Cardiac muscle cell (in vitro differentiated cells and primary cell): ENCODE measurements at places on chromosomes 1 and 21. TPM values are rescaled to one million over a fixed set of nuclear protein-coding genes. Genes with fewer than 3 reads are reported as not detected.

- no peaks in the 10 kb centered on the region for H3K27me3 ChIP-seq
- no peak overlapping the region for H3K27ac ChIP-seq
- H3K36me3 ChIP-seq: no peaks in the 10 kb centered on the region
- peaks cover 13% of the 10 kb centered on the region for H3K4me1 ChIP-seq
- H3K4me3 ChIP-seq: no peak overlapping the region
Observed at GRCh38 chr1:33899746-33900145, 35.9 kb downstream of the HMGB4 start.

- H3K36me3 ChIP-seq: peaks cover 4% of the 10 kb centered on the region
- peaks cover 80% of the 10 kb centered on the region for H3K4me1 ChIP-seq
- H3K4me3 ChIP-seq: peak overlapping the region; percentile 7
- H3K27me3 ChIP-seq: no peaks in the 10 kb centered on the region
- H3K27ac ChIP-seq: peak overlapping the region; percentile 93
- DNase-seq: no peak
Observed at GRCh38 chr1:236706183-236706582, 19.9 kb downstream of the ACTN2 start.

- no peak for DNase-seq
- no peaks in the 10 kb centered on the region for H3K27me3 ChIP-seq
- peaks cover 6% of the 10 kb centered on the region for H3K4me1 ChIP-seq
Observed at GRCh38 chr1:182811975-182812722, 22.6 kb downstream of the NPL start.

- H3K27ac ChIP-seq: no peak overlapping the region
- DNase-seq: no peak
- H3K4me1 ChIP-seq: no peaks in the 10 kb centered on the region
- no peaks in the 10 kb centered on the region for H3K36me3 ChIP-seq
- no peak overlapping the region for H3K4me3 ChIP-seq
Observed at GRCh38 chr1:212668477-212668876, 31.2 kb downstream of the BATF3 start.

GRCh38 chr1:59601041-59601441 is 213.7 kb upstream of the HOOK1 start:
- no peaks in the 10 kb centered on the region for H3K27me3 ChIP-seq
- H3K36me3 ChIP-seq: no peaks in the 10 kb centered on the region
- no peak overlapping the region for H3K27ac ChIP-seq
- peak; percentile 42 for DNase-seq
- no peaks in the 10 kb centered on the region for H3K4me1 ChIP-seq

The SPATA21 gene
- 0.18 TPM in 1 of 2 replicates, not detected in the other for total RNA-seq

The ZNF691 gene
- 22.6 and 24.3 TPM in 2 replicates for total RNA-seq

The HAO2 gene
- not detected in 2 replicates for total RNA-seq
